Astrocyte of the spinal cord (primary cell): ENCODE measurements at places on chromosomes 3 and 15.

GRCh38 chr15:52196891-52197290 is 5.7 kb upstream of the GNB5 start:
- DNase-seq: no peak

GRCh38 chr3:174737966-174738365 is 121.2 kb upstream of the NAALADL2 start:
- DNase-seq: no peak

DNA sequence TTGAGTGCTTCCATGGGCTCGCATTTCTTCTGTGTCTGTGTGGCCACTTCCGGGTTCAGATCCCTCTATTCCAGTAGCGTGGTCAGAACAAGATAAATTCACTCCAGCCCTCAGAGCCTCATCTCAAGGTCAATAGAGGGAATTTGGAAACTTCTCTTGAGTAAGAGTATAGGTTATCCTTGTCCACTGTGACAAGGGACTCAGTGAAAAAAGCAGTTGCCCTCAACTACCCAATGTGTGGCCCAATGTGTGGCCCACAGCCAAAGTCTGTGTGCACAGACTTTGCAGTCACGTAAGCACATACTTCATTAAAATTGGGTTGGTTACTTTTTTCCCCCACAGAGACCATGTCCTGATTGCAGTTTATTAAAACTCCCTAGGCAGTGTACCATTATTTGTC is 305.6 kb upstream of the SEMA6D start:
- no peak for DNase-seq

GRCh38 chr3:197794115-197794514 is 3.1 kb downstream of the LRCH3 start:
- no peak for DNase-seq

- no peak for DNase-seq
These were observed 422.6 kb downstream of the MECOM start for GRCh38 chr3:169240786-169241486.

DNA sequence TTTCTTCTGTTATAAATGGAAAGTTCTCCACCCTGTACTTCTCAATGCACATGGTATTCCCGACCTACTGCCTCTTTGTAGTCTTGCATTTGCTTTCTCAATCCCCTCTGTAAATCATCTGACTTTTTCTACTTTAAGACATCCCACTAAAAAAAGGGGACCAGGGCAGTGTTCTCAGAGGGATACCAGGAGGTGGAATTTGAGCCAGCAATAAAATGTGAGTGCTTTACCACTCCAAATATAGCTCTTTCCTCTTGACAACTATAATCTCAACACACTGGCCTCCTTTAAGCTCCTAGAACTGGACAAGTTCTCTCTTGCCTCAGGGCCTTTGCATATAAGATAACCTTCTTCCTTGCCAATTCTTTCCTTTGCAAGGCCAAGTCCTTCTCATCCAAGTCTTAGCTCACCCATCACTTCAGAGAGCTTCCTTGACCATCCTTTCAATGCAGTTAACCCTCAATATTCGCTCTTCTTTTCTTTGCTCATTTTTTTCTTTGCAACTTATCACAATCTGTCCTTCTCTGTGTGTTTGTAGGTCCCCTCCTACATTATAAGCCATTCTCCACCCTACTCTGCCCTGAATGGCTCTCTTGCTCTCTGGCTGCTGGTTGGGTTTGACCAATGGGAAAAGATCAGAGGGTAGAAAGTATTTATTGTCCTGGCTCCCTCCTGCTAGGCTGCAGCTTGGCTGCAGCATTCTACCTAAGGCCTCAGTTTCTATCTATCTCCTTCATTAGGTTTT is 93.4 kb downstream of the PRICKLE2 start:
- no peak for DNase-seq

GRCh38 chr3:158350971-158351370 is 220.0 kb upstream of the MLF1 start:
- no peak for DNase-seq
